NCI-H1105 (cell line): ENCODE measurements at places on chromosomes 5 and 9.

DNA sequence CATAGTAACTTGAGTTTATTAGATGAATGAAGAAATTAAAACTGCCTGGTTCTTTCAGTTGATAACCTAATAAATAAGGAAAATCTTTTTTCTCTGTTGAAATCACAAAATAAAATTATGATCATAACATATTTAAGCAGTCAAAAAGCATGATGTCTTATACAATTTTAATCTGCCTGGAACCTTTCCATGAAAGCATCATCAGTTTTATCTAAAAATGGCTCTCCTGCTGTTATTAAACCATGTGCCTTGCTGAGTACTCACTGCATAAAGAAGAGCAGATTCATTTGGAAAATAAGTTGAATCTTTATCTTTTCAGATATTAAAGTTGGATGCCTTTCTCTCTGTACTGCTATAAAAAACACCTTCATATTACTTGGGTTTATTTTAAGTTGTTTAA lies 148.8 kb downstream of the SLC24A2 start:
- no peak for DNase-seq

- no peak for DNase-seq
Observed at GRCh38 chr5:122377026-122377425, 65.0 kb downstream of the SNCAIP start.

DNA sequence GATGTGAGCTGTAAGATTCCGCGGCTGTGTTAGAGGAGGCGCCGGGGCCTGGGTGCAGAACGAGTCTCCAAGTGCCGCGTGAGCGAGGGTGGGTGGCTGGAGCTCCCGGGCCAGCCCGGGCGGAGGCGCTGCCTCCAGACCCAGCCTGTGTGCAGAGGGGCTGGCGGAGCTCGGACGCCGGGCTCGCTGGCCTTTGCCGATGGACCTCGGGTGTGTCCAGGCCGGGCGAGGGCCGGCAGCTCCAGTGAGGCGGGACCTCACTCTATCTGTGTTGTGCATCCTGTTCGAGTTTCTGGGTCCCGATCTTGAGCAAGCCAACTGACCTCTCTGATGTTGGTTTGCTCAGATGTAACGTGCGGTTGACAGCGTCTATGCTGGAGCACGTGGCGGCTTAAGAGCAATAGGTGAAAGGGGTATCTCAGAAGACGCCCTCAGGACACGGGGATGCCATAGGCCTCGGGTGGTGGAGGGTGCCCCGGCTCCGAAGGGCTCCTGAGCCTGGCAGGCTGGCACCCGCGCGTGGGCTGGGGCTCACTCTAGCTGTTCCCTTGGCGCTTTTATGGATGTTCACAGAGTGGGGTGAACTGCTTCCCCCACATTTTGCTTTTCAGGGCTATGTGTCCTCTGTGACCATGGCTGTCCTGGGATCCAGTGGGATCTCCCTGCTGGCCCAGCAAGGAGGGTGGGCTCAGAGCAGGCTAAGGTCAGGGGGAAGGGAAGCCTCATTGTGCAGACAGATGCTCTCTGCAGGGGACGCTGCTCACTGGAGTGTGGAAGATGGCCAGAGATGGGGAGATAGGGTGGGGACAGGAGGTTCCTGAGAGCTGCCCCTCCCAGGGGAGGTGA lies 69.8 kb downstream of the MRPL36 start:
- DNase-seq: no peak

- no peak for DNase-seq
Observed at GRCh38 chr5:14816999-14817761, 54.4 kb downstream of the ANKH start.

- DNase-seq: no peak
Observed at GRCh38 chr5:3517348-3517747, 78.3 kb upstream of the IRX1 start.

DNA sequence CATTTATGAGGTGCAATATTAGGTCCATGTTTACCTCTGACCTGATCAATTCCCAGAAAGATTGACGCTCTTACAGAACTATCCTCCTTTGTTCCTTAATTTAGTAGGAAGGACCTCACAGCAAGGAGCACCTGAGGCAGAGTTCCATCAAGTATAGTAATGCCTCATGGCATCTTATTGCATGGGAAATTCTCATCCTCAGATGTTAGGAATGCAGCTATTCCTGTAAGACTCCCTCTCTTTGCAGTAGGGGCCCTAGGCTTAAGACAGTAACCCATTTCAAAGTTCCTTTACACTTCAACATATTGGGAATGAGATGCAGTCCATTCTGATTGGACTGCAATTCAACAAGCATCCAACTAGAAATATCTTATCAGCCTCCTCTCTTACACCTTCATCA lies 69.8 kb downstream of the SLCO4C1 start:
- DNase-seq: no peak

- no peak for DNase-seq
Observed at GRCh38 chr5:144325532-144325931, 154.9 kb downstream of the KCTD16 start.

- DNase-seq: no peak
Observed at GRCh38 chr5:86170194-86170593, 447.5 kb upstream of the COX7C start.

- DNase-seq: peak; percentile 43
Observed at GRCh38 chr9:104810421-104811339, 46.8 kb downstream of the NIPSNAP3B start.

DNA sequence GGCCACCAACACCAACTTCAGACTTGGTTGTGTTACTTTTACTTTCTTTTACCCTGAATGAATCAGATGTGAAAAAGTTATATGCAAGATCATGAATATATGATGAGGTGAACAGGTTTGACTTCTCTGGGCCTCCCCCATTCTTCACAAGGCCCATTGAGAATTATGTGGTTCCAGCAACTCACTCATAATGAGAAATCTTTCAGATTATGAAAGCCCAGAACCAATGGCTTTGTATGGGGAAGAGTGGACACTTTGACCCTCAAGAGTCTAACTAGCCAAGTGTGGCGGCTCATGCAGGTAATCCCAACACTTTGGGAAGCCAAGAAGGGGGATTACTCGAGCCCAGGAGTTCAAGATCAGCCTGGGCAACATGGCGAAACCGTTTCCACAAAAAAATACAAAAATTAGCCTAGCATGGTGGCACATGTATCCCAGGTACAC lies 16.1 kb upstream of the LNPEP start:
- no peak for DNase-seq

DNA sequence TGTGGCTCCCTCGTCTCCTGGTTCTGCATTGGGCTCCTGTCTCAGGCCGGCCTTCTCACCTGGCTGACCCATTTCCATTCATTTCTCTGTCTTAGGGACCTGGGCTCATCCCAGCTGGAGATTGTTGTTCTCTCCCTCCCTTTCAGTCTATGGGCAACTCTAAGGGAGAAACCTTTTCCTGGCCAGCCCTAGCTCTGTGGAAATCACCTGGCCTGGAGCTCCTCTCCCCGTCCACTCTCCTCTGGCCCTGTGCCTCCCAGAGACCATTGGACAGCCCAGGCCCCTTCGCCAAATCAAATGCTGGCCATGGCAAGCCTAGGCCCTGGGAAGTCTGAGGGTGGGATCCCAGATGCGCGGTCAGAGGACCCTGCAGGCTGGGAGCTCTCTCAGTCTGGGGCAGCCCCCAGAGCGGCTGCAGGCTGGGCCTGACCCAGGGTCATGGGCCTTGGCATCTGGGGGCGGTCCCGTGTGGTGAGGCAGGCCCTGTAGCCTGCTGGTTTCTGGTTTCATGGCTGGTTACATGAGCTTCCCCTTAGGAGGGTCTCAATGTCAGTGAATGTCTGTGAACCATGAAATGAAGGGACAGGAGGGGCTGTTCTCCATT lies 253.5 kb downstream of the AOPEP start:
- no peak for DNase-seq

DNA sequence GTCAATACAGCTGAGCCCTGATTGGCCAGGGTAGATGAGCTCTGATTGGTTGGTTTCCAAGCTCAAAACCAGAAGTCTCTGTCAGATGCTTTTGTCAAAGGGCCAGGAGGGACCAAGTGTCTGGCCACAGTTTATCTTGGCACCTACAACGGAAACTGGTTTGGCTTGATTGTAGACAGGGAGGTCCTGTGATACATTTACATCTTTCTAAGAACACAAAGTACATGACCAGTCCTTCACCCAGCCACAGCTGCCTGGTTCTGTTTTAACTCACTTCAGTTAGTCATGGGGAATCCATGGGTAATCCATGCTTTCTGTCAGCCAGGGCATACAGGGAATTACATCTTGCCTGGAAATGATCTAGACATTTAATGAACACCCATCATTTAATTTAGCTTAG lies 171.2 kb downstream of the SLC12A2 start:
- DNase-seq: no peak

DNA sequence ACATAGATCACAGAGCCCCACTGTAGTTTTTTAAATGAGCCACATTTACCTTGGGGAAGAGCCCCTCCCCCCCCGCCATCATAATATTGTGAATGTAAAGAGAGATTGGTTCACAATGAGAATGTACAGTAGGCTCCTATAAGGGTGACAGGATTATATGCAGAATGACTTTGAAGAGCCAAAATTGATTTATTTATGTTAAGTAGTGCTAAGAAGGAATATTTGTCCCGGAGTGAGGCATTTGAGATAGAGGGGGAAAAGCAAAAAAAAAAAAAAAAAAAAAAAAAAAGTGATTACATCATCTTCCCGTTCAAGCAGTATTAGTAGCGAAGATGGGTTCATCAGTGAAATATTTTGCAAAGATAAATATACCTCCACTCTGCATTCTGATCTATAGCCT lies 73.9 kb downstream of the PIK3R1 start:
- DNase-seq: no peak

DNA sequence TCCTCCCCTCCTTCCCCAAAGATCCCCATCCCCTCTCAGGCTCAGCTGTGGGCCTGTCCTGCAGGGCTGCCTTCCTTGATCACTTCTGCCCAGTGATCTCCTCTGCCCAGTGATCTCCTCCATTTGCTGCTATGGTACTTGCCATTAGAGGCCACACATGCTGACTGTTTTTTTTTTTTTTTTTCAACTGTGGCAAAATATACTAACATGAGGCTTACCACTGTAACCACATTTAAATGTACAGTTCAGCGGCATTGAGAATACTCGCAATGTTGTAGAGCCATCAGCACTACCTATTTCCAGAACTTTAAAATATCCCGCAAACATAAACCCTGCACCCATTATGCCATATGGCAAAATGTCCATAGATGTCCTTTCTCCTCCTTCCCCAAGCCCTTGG lies 61.7 kb upstream of the EPB41L4B start:
- DNase-seq: no peak

- DNase-seq: no peak
Observed at GRCh38 chr5:129243039-129243438, 148.5 kb downstream of the ISOC1 start.

GRCh38 chr5:74669821-74670220 lies 15.2 kb upstream of the HEXB start:
- no peak for DNase-seq

GRCh38 chr5:135230251-135230925 lies 168.6 kb downstream of the MACROH2A1 start:
- no peak for DNase-seq

- no peak for DNase-seq
Observed at GRCh38 chr9:116674210-116674980, 12.7 kb upstream of the TRIM32 start.

GRCh38 chr5:1728846-1729245 lies 70.8 kb downstream of the MRPL36 start:
- no peak for DNase-seq

DNA sequence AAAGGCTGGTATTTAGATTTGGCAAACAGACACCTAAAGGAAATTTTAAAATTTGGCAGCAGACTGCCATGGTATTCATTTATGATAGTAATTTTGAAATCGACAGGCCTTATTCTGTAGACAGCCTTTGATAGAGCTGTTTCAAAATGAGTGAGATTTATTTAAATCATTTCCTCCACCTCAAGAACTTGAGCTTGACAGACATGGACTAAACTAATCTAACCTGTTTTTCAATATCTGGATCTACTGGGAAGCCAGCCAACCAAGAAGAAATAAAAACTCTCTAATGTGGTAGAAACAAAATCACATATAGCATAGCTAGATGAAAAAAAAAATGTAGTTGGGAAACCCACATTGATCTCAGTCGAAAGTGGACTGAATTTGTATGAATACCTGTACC lies 56.9 kb upstream of the RASA1 start:
- DNase-seq: peak; percentile 34

GRCh38 chr9:96448546-96449170 lies 1.3 kb upstream of the HABP4 start:
- DNase-seq: no peak

GRCh38 chr5:10920400-10920799 lies 159.4 kb upstream of the DAP start:
- no peak for DNase-seq

DNA sequence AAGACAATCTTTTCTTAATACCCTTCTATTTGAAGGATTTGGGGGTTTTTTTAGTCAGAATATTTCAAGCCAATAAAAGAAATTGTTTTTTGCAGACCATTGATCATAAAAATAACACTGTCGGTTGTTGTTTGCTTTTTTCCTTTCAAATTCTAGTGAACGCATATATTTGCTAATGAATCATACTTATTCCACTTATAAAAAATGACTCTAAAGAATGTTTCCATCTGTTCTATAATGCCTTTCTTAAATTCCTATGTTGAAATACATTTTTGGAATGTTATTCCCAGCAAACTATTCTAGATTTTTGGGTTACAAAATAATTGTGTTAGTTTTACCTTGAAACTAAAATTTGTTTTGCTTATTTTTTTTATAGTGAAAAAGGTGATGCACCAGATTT lies 32.2 kb downstream of the CWC27 start:
- DNase-seq: no peak

DNA sequence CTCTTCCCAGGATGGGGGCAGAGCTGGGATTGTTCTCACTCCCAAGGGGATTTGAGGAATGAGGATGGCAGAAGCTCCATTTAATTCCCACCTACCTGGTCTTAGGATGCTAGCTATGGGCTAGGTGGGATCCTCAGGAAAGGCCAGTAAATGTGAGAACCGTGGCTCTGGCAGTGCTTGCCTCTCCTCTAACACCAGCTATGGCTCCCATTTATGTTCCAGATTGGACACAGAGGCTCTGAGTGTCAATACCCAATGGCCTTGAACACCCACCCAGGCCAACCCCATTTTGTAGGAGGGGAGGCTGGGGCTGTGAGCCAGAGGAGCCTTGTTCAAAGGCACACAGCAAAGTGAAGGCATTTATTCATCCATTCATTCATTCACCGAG lies 10.2 kb upstream of the DAB2IP start:
- no peak for DNase-seq

DNA sequence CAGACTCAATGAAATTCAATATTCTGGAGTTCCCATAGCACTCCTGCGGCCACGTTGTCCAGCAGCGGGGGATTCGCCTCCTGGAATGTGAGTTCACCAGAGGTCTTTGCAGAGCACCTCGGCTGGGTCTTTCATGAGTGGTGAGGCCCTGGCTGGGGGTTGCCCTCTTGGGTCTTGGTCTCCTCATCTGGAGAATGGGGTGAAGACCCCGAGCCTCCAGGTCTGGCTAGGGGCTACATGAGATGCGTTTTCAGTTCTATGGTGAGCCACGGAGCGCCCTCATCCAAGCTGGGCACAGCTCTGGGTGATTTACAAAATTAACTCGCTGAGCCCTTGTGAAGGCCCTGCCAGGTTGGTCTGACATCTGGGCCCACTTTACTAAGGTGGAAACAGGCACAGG lies 37.5 kb upstream of the RXRA start:
- DNase-seq: no peak

- no peak for DNase-seq
Observed at GRCh38 chr5:178103612-178104011, 9.7 kb upstream of the N4BP3 start.

GRCh38 chr9:136111910-136112309 lies 6.8 kb downstream of the TMEM250 start:
- no peak for DNase-seq
